CD4-positive, alpha-beta memory T cell (primary cell): ENCODE measurements at places on chromosomes 16 and 17. TPM values are rescaled to one million over a fixed set of nuclear protein-coding genes. Genes with fewer than 3 reads are reported as not detected.

- peaks cover 1% of the 10 kb centered on the region for H3K4me1 ChIP-seq
- H3K27me3 ChIP-seq: no peaks in the 10 kb centered on the region
- H3K4me3 ChIP-seq: no peak overlapping the region
Observed at GRCh38 chr16:88815901-88816589, 4.3 kb upstream of the APRT start.

DNA sequence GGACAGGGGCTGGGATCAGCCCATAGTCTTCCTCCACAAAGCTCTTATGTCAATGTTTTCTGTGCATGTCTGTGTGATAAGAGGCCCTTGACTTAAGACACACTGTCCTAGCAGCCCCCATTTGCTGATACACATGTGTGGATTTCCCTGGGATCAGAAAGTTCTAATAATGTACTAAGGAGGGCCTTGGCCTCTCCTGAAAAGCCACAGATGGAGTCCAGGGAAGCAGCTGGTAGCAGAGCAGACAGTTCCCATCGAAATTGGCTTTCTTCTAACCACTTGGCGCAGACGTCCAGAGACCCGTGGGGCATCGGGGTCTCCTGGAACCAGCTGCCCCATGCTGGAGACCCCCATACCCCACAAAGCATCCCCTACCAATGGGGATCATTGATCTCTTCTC, 4.3 kb upstream of the GP2 start:
- H3K4me1 ChIP-seq: no peaks in the 10 kb centered on the region
- no peaks in the 10 kb centered on the region for H3K27me3 ChIP-seq
- no peak for DNase-seq
- no peaks in the 10 kb centered on the region for H3K36me3 ChIP-seq

- H3K27me3 ChIP-seq: no peaks in the 10 kb centered on the region
- no peaks in the 10 kb centered on the region for H3K36me3 ChIP-seq
- no peak overlapping the region for H3K4me3 ChIP-seq
- no peak overlapping the region for H3K27ac ChIP-seq
- no peak for DNase-seq
Observed at GRCh38 chr17:43613917-43614316, 47.8 kb downstream of the MEOX1 start.

ACAP1 gene
- 261 TPM for polyA plus RNA-seq

DNA sequence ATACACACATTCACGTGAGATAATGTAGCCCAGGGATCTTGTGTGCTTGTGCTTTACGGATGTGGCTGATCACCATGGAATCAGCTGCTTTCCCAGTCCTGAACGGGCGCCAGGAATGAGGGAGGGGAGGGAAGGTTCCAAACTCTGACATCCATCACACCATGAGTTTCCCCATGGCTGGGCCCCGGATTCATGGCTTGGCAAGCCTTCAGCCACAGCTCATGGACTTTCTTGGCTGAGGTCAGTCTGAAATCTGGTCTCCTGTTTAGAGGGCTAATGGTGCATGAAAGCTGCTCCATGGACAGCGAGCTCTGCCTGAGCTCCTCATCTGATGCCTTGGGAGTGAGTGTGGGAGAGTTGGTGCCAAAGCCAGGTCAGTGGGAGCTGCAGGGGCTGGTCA, 767.6 kb upstream of the EEF2KMT start:
- H3K4me3 ChIP-seq: no peak overlapping the region
- H3K36me3 ChIP-seq: no peaks in the 10 kb centered on the region
- DNase-seq: no peak
- no peak overlapping the region for H3K27ac ChIP-seq

DNA sequence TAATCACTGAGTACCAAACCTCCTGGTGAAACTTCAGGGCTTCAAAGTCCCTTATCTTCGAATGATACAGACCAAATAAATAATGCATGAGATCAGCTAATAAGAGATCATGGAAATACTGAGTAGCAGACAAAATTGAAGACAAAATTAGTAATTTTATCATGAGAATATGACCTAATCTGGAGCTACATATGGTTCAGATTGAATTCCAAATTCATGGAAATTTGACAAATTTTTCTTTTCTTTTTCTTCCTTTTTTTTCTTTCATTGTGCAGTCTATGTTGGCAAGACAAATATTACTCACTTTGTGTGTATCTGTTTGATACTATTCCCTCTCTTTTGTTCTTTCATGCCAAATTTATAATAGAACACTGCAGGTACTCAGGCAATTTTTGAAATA, 218.1 kb upstream of the KCNJ16 start:
- no peak overlapping the region for H3K27ac ChIP-seq
- no peak for DNase-seq
- no peak overlapping the region for H3K4me3 ChIP-seq
- no peaks in the 10 kb centered on the region for H3K27me3 ChIP-seq
- no peaks in the 10 kb centered on the region for H3K36me3 ChIP-seq

FBXW10 gene
- polyA plus RNA-seq: not detected

THUMPD1 gene
- 72.9 TPM for polyA plus RNA-seq

- peaks cover 6% of the 10 kb centered on the region for H3K36me3 ChIP-seq
- no peaks in the 10 kb centered on the region for H3K27me3 ChIP-seq
- H3K4me1 ChIP-seq: no peaks in the 10 kb centered on the region
- DNase-seq: no peak
- H3K27ac ChIP-seq: no peak overlapping the region
Observed at GRCh38 chr16:14244196-14245010, 173.3 kb downstream of the MRTFB start.

GRCh38 chr16:69106491-69107315, 1.2 kb downstream of the HAS3 start:
- no peak overlapping the region for H3K27ac ChIP-seq
- H3K4me3 ChIP-seq: no peak overlapping the region
- DNase-seq: no peak
- H3K27me3 ChIP-seq: peaks cover 15% of the 10 kb centered on the region

SPATA22 gene
- not detected for polyA plus RNA-seq

GRCh38 chr17:65270499-65271253, 133.5 kb downstream of the RGS9 start:
- DNase-seq: no peak
- H3K27me3 ChIP-seq: no peaks in the 10 kb centered on the region
- H3K36me3 ChIP-seq: no peaks in the 10 kb centered on the region
- peaks cover 3% of the 10 kb centered on the region for H3K4me1 ChIP-seq
- no peak overlapping the region for H3K27ac ChIP-seq
- H3K4me3 ChIP-seq: no peak overlapping the region

DNA sequence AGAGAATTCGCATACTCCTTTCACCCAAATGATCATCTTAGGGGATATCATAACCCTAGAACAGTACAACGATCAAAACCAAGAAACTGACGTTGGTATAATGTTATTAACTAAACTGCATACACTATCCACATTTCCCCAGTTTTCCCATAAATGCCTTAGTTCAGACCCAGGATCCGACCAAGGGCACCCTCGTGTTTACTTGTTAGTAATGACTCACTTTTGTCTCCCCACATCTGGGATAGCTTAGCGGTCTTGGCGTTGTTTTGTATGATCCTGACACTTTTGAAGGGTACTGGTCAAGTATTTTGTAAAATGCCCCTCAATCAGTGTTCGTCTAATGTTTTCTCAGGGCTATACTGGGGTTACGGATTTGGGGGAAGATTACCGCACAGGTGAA, 8.0 kb downstream of the HS3ST3A1 start:
- no peaks in the 10 kb centered on the region for H3K36me3 ChIP-seq
- H3K27ac ChIP-seq: no peak overlapping the region
- DNase-seq: no peak

RASD1 gene
- polyA plus RNA-seq: 0.45 TPM

GDPD1 gene
- polyA plus RNA-seq: 0.88 TPM

NTN1 gene
- 0.02 TPM for polyA plus RNA-seq

DNA sequence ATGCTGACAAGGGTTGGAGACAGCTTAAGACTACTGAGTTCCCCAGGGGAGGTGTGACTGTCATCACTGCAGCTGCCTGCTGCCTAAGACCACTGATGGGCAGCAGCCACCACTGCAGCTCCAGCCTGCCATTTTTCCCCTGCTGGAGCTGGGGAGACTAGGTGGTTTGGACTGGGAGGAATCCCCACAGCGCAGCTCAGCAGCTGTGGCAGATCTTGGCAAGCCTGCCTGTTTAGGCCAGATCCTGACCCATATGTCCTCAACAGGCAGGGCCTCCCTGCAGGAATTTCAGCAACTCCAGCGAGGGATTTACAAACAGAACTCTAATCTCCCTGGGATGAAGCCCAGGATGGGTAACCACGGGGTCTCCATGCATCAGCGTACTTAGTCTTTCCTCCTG, 356.4 kb upstream of the TOM1L1 start:
- no peak for DNase-seq
- no peaks in the 10 kb centered on the region for H3K4me1 ChIP-seq
- no peak overlapping the region for H3K4me3 ChIP-seq
- H3K36me3 ChIP-seq: no peaks in the 10 kb centered on the region
- H3K27me3 ChIP-seq: no peaks in the 10 kb centered on the region

DNA sequence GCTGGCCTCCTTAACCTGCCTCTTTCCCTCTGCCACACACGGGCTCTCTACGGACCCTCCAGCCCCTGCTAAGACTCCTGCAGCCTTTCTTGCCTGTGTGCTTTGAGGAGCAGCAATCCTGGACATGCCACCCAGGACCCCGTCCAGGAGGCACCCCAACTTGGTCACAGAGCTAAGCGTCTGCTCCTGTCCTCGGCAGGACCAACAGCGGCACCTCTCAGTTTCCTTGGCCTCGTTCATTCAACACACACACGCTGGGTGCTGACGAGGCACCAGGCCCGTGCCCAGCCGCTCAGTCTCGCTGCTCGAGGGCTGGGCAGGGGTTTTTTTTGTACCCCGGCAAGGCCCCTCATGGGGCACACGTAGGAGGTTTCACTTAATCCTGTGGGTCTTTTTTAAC, 15.2 kb downstream of the RPH3AL start:
- H3K4me3 ChIP-seq: no peak overlapping the region
- peaks cover 23% of the 10 kb centered on the region for H3K4me1 ChIP-seq
- no peak overlapping the region for H3K27ac ChIP-seq
- H3K27me3 ChIP-seq: no peaks in the 10 kb centered on the region

- peak overlapping the region; percentile 83 for H3K4me3 ChIP-seq
- no peaks in the 10 kb centered on the region for H3K36me3 ChIP-seq
- H3K27me3 ChIP-seq: no peaks in the 10 kb centered on the region
- DNase-seq: no peak
- H3K4me1 ChIP-seq: peaks cover 63% of the 10 kb centered on the region
Observed at GRCh38 chr17:28948342-28948741, 3.0 kb downstream of the PHF12 start.

- no peaks in the 10 kb centered on the region for H3K36me3 ChIP-seq
- H3K4me1 ChIP-seq: no peaks in the 10 kb centered on the region
- DNase-seq: no peak
- H3K27me3 ChIP-seq: no peaks in the 10 kb centered on the region
Observed at GRCh38 chr16:51035711-51036110, 115.4 kb downstream of the SALL1 start.

TMC7 gene
- not detected for polyA plus RNA-seq

IST1 gene
- polyA plus RNA-seq: 181 TPM

GRCh38 chr17:60769327-60769726, 91.7 kb downstream of the BCAS3 start:
- peaks cover 24% of the 10 kb centered on the region for H3K4me1 ChIP-seq
- H3K27me3 ChIP-seq: no peaks in the 10 kb centered on the region
- H3K27ac ChIP-seq: no peak overlapping the region
- no peak for DNase-seq
- H3K4me3 ChIP-seq: no peak overlapping the region

DNA sequence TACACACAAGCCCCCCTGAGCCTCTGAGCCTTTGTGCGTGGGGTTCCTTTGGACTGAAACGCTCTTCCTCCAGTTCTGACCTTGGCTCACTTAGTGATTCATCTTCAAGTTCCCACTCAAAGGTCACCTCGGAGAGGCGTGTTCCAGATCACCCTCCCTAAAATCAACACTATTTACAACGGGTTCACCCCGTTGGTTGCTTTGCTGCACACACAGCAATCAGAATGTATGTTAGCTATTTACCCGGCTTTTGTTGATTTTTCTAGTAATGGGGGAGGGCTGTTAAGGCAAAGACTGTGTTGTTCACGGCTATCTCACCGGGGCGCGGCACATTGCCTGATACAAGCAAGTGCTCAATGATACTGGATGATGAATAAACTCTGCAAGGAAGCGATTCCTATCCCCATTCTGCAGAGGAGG, 977 bp downstream of the NAGPA start:
- H3K4me3 ChIP-seq: peak overlapping the region; percentile 86
- H3K27ac ChIP-seq: peak overlapping the region; percentile 50
- no peak for DNase-seq
- H3K36me3 ChIP-seq: peaks cover 10% of the 10 kb centered on the region
- no peaks in the 10 kb centered on the region for H3K27me3 ChIP-seq

DNA sequence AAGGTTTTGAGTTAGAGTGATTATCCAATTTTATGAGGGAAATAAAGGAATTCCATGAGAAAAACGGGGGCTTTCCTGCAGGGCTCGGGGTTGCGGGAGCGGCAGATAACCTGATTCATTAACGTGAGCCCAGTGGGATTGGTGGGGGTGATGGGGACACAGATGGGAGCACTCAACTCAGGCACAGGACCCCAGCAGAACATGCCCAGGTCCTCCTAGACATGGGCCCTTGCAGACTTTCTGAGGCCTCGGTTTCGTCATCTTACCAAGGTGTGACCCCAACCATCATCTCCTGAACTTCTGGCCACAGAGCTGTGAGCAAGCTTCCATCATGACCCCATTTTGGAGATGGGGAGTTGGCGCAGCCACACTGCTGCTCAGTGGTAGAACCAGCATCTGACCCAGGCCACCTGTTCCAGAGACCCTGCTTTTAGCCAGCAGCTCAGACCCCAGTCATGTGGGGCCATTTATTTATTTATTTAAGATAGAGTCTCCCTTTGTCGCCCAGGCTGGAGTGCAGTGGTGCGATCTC, 22.3 kb downstream of the CARHSP1 start:
- no peaks in the 10 kb centered on the region for H3K27me3 ChIP-seq
- H3K4me3 ChIP-seq: no peak overlapping the region

DNA sequence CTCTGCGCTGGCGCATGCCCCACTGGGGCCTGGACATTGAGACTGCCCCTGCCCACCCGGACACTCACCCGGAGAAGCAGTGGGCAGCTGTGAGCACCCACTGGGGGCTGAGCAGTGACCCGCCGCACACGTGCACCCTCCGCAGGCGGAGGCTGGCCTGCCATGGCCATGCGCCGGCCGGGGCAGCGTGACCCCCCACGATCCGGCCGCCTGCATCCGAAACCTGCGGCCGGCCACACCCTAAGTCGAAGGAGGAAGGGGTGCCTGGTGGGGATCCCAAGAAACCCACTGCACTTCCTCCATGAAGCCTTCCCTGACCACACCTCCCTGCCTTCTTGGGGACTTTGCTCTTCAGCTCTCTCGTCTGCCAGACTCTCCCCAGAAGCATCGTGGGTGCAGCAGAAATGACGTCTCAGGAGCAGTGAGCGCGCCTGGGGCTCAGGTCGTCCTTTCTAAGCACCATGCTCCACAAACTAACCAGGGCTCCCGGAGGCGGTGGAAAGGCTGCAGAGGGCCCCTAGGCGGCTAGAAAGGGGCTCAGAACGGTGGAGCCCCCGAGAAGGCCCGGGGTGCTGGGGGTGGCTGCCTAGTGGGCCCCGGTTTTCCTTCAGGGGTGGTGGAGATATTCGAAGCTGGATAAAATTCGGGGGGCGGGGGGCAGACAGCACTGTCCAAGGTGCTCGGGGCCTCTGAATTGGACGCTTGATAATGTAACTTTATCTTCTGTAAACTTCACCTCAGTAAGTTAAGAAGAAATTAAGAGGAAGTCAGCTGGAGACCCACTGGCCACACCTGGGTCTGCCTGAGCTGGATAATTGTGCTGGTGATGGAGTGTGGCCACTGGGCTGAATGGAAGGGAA, 1.5 kb downstream of the TPSG1 start:
- H3K36me3 ChIP-seq: no peaks in the 10 kb centered on the region
- no peak overlapping the region for H3K4me3 ChIP-seq
- no peak overlapping the region for H3K27ac ChIP-seq
- H3K4me1 ChIP-seq: no peaks in the 10 kb centered on the region
- DNase-seq: no peak
